ENCODE measurements at places on chromosomes 4 and X. TPM values are rescaled to one million over a fixed set of nuclear protein-coding genes. Genes with fewer than 3 reads are reported as not detected.

GRCh38 chr4:188691811-188692210 lies 552.6 kb downstream of the TRIML1 start:
- no peak for DNase-seq

DNA sequence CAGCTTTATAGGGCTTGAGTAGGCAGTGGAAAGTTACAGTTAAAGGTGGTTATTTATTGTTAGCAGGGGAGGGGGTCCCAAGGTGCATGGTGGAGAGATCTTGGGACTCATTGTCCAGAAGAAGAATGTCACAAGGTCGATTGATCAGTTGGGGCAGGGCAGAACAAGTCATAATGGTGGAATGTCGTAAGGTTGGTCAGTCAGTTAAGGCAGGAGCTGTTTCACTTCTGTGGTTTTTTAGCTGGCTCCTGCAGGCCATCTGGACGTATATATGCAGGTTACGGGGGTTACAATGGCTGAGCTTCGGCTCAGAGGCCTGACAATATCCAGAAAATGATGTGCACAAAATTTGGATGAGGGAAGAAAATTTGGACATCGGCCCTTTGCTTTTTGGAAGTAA lies 7.1 kb downstream of the OFD1 start:
- DNase-seq: no peak

GRCh38 chr4:114196606-114197005 lies 217.2 kb upstream of the ARSJ start:
- no peak for DNase-seq

DNA sequence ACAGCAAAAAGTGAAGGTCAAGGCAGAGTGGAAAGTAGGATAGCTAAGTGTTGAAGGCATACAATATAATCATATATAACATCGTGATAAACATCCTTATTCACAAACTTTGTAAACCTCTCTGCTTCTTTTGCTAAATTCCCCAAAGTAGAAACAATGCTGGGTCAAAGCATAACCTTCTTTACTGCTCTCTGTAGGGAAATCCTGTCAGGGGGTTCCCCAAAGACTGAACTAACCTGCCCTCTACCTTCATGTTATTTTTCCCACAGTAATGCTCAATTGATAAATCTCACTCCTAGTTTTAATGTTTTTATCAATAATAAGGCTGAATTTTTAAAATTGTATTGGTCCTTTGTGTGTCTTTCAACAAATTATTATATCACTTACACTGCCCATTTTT lies 55.7 kb downstream of the DCHS2 start:
- DNase-seq: no peak

GRCh38 chrX:40022421-40022820 lies 75.3 kb downstream of the BCOR start:
- no peak for DNase-seq

DNA sequence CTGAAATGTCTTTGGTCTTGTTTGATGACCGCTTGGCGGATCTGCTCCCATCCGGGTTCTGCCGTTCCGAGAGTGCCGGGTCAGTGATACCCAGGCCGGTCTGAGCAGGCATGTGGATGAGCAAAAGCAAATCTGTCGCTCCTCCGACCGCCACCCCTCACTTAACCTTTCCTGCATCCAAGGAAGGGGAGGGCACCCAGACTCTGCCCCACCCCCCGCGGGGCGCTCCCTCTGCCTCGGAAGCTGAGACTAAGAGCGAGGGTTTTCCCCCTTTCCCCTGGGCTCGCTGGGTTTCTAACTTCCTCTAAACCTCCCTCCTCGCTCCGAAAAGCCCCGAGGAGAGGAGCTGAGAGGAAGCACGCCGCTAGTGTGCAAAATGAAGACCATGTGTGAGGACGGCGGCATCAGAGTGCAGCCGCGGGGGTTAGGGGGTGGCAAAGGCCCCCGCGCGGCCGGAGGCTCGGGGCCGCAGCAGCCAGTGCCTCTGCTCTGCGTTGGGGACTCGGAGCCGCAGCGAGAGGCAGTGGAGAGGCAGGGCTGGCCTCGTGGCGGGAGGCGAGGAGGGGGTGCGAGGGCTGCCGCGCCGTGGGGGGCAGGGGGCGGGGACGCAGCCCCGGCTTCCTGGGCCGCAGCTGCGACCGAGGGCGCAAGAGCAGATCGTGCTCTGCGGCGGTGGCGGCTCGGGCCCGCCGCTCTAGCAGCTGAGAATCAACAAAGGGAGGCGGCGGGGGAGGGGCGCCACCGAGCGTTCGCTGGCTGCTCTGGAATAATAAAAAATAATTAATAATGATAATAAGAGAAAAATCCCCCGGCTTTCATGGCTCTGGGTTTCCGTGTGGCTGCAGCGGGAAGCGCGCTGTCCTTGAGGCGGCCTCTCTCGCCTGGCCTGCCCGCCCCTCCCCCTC lies 55.8 kb upstream of the BCOR start:
- peak; percentile 65 for DNase-seq

GRCh38 chr4:117773064-117773936 lies 261.0 kb upstream of the NDST3 start:
- DNase-seq: no peak

Gene ZFYVE28
- total RNA-seq: 12.9 TPM

Gene HELT
- 0.97 TPM for total RNA-seq

Gene SPATA4
- 1.2 TPM for total RNA-seq

Measured in lower lobe of right lung (tissue), 2 donors.